Activated CD4-positive, CD25-positive, alpha-beta regulatory T cell treated with anti-CD3 and anti-CD28 coated beads, Interleukin-2, amount 50 U/mL, for 16 hours (primary cell): ENCODE measurements at places on chromosomes 3 and 15.

DNA sequence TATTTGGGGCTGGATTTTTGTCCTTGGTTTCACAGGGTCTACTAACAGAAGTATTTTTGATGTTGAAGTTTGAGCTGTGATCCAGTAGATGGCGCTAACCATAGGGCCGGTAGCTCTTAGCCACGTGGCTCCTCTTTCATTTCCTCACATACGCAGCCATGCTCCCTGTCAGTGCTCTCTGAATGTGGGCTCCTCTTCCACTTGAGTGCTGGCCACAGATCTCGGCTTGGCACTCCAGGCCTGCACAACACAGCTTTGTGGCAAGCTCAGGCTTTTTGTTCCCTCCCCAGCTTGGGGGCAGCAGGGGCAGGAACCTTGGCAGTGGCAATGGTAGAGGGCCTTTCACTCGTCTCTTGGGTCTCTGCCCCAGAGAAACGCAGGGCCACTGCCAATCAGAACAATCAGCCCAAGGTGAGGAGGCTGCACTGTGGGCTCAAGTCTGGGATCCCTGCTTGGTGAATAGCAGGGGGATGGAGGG lies 18.6 kb upstream of the DNAAF4 start:
- no peak for DNase-seq

GRCh38 chr3:183826448-183827250 lies 1.3 kb upstream of the MAP6D1 start:
- no peak for DNase-seq

- DNase-seq: peak; percentile 26
Observed at GRCh38 chr15:60695713-60696522, 217.0 kb upstream of the ICE2 start.

DNA sequence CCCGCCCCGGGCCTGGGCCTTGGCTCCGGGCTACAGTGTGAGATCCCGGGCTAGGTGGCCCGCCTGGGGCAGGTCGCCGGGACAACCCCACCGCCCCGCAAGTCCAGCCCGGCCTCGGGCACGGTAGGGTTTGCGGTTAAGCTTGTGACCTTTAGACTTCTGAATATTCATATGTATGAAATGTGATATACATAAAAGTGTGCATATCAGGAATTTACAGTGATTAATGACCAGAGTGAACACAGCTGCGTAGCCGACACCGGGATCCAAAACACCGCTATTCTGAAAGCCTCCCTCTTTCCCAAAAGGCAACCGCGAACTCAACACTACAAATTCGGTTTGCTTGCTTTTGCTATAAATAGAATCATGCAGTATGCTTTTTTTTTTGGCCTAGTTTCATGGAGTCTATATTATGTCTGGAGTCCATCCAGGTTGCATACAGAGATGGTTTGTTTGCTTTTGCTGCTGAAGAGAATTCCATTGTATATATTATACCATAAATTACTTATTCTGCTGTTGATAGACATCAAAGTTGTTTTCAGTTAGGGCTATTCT lies 636 bp upstream of the SNRPA1 start:
- DNase-seq: no peak
